ENCODE measurements at places on chromosomes 7 and 10.
A peak's percentile ranks its signal among the peaks of the same experiment; 100 is the strongest.

- DNase-seq: peak; percentile 90
These were observed 89.2 kb downstream of the PAXIP1 start for GRCh38 chr7:154913638-154914307.

DNA sequence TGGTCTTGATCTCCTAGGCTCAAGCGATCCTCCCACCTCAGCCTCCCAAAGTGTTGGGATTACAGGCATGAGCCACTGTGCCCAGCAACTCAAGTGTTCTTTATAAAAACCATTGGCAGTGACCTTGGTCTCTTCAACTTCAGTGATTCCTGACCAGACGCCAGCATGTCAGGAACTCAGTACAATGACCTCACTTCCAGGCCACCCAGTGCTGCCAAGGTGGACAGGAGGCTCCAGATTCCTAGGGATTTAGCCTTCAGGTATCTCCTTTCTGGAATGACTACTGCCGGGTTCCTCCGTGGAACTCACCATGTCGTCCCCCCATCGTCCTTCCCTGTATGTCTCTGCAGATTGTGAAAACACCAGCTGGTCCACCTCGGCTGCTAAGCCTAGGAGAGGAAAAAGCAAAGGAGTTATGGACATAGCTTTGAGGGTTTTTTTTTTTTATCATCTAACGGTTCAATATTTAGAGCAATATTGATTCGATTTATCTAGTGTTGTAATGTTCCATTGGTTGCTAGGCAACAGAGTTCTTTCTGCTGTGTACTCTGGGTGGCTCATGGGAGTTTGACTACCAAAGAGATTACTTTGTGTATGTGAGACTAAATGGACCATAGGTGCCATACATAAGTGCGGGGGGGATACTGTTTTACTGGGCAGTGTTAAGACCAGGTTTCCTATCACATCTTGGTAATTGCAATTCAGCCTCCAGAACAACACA is 425.8 kb upstream of the AUTS2 start:
- DNase-seq: peak; percentile 7

DNA sequence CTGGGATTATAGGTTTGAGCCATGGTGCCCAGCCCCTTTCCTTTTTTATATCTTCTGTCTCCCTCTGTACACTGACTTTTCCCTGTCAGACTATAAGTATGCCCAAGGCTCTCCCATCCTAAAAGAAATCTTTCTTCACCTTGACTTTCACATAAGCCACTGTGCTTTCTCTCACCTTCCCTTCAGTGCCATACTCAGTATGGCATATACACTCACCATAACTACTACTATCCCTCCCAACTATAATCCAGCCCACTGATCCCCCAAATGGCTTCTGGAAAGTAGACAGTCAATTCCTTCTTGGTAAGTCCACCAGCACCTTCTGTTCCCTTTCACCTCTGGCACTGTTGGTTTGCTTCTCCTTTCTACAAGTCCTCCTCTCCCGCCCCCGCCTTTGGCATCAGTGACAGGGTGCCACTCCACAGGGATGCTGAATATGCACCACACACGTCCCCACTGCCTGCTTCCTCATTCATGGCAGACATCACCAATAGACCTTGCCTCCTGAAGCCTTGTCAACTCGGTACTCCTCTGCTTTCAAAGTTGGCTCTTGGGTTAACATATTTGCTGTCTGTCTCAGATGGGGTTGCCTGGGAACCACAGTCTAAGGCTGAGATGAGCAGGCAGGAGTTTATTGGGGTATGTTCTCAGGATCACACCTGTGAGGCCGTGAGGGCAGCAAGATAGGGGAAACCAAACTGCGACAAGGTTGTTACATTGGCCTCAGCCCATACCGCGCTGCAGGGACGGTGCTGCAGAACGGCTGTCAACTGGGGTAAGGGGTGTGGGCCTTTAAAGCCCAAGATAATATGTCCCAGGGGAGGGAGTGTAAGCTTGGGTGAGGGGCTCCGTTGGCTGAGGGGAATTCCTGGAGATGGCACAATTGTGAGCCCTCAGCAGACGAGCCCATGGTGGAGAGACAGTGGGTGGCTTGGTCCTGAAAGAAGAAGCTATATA is 7.2 kb upstream of the PSAP start:
- no peak for DNase-seq

- no peak for DNase-seq
These were observed 19.9 kb downstream of the PPP2R2D start for GRCh38 chr10:131920693-131921092.

GRCh38 chr10:28993056-28993455 is 295.8 kb upstream of the LYZL1 start:
- DNase-seq: no peak

DNA sequence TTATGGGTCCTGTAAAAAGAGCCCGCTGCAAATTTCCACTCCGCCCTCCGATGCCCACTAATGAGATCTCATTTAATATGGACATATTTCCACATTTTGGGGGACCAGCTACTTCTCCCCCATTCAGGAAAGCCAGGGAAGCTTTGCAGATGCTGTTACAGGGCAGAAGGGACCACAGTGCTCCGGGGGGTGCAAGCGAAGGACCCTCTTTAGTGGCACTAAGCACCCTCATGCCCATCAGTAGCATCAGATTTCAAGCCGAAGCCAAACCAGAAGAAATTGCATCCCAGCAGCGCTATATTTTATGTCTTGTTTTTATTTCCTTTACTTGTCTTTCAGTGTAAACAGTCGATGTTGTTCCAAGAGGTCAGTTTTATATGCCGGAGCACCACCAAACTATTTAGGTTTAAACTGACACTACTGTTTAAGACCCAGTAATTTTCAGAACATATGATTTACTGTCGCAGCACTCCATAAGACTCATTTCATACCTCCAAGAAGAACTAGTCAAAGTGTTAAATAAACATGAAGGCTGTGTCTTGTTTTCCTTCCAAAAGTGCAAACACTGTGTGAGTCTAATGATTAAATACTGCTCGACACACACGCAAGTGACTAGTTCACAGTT is 122.2 kb upstream of the MGMT start:
- no peak for DNase-seq

- no peak for DNase-seq
These were observed 178.7 kb upstream of the PRSS58 start for GRCh38 chr7:142436601-142437000.

DNA sequence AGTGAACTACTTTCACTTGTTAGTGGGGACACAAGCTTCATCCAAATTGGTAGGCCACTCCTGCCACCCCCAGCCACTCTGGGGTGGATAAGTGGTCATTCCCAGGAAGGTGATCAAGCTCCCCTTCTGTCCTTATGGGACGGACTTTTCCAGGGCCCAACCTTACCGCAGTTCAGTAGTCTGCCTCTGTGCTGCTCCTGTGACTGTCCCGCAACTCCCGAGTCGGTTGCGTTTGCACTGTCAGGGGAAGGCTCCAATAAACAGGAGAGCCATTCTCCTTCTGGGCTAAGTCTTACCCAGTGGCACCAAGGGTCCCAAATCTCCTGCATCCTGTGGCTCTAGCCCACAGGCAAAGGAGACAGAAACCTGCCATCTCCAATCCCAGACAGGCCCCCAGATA is 7.4 kb upstream of the ZNF33A start:
- DNase-seq: no peak

DNA sequence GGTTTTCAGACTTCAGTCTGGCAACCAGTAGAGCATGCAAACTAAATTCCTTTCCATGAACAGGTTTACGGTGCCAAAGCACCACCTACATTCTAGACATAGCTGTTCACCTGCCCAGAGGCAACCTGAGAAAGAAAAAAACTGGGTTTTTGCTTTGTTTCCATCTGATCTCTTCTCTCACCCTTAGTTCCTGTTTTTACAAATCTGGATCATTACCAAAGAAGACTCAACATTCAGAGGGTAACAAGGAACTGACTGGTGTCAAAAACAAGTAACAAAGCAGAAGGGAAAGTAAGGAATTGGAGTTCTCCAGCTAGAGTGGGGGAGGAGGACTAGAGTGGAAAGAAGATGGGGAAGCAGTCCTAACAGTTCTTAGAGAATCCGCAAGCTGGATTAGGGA is 36.4 kb downstream of the CPVL start:
- peak; percentile 64 for DNase-seq

DNA sequence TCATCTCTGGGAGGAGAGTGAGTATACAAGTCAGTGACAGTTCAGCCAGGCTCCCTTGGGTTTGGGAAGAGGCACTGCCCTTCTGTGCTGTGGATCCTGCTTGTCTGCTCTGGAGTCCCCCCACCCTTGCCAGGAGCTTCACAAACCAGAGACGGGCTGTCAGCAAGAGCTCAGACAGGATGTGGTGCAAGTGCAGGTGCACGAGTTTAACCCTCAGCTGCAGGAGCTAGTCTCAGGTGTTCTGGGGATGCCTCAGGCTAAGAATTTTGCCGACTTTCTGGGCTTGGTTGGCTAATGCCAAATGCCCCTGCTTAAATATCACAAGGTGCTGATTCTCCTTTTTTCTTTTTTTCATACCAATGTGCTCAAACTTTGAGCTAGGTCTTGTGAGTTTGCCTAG is 22.3 kb downstream of the ZNF783 start:
- DNase-seq: no peak

DNA sequence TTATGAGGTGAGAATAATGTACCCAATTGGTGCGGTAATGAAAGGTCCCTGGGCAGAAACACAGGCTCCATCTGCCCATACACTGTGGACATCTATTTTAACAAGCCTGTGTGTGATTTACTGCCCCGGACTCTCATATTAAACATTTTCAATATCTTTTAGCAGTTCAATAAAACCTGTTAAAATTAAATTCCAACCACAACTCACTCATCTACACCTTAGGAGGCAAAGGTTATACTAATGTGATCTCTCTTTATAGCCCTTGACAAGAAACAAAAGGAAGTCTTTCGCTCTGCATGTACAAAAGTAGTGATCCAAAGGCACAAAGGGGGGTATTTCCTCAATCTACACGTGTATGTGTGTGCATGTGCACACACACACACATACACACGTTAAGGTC is 186.0 kb downstream of the PARD3 start:
- no peak for DNase-seq

DNA sequence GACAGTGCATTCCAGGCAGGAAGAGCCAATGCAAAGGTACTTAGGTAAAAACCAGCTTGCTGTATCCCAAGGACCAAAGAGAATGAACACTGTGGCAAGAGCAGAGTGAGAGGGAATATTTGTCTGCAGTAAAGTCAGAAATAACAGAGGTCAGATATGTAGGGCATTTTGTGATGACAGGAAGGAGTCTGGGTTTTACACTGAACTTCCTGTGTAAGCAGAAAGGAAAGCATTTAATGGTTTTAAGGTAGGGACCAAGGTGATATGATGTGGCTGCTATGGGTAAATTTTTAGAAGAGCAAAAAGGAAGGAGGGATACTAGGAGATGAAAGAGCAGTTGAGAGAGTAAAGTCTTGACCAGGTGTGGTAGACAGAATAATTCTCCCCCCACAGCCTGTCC is 10.1 kb downstream of the ABCB1 start:
- DNase-seq: no peak

All from thyroid gland (tissue), 4 donors.